ENCODE measurements at places on chromosomes 16 and 17.

- no peak for DNase-seq
Measured at GRCh38 chr17:19331543-19332245, 30.8 kb downstream of the B9D1 start.

- no peak for DNase-seq
Measured at GRCh38 chr17:35666967-35667532, 64.4 kb upstream of the RASL10B start.

- DNase-seq: no peak
Measured at GRCh38 chr17:57553991-57554825, 190.9 kb downstream of the CCDC182 start.

DNA sequence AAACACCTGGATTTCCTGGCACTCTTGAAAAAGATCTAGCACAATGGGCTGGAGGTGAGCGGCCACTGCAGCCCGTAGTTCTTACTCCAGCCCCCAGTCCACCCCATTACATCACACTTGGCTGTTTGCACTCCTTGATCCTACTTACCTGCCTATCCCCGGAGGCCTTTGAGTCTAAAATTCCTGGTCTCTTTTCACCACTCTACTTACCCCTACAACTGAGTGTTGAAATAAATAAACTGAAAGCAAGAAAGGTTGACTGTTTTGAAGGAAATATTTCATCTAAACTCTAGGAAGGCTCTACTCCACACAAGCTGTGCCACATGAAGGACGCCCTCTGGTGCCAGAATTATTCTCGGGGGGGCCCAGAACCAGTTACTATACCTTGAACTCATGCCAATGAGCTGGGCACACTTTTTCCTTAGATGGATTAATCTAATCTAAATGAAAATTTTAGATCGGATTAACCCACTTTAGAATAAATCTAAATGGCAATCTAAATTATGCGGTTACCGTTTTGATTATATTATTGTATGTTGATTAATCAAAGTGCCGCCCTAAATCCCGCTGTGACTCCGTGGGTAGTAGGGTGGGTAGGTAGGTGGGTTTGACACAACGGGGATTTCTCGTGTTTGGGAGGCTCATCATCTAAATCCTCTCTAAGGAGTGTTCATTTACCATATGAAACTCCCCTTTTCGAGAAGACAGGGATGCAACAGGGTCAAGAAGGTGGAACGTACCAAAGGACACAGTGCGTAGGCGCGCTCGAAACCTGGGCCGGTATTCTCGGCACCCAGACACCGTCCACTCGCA is 651 bp upstream of the EIF1 start:
- peak; percentile 35 for DNase-seq

DNA sequence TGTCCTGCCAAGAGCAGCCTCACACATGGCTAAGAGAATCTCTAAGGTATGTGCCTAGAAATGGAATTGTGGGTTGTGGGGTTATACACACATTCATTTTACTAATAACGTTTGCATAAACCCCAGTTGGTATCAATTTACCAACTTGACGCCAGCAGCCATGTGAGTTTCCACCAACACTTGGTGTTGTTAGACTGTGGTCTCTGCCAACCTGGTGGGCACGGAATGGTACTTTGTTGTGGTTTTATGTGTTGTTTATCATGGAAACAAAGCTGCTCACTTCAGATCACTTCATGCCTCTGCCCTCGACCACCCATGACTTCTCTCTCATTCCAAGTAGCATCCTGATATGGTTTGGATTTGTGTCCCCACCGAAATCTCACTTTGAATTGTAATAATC is 152.0 kb upstream of the CDC42EP4 start:
- no peak for DNase-seq

DNA sequence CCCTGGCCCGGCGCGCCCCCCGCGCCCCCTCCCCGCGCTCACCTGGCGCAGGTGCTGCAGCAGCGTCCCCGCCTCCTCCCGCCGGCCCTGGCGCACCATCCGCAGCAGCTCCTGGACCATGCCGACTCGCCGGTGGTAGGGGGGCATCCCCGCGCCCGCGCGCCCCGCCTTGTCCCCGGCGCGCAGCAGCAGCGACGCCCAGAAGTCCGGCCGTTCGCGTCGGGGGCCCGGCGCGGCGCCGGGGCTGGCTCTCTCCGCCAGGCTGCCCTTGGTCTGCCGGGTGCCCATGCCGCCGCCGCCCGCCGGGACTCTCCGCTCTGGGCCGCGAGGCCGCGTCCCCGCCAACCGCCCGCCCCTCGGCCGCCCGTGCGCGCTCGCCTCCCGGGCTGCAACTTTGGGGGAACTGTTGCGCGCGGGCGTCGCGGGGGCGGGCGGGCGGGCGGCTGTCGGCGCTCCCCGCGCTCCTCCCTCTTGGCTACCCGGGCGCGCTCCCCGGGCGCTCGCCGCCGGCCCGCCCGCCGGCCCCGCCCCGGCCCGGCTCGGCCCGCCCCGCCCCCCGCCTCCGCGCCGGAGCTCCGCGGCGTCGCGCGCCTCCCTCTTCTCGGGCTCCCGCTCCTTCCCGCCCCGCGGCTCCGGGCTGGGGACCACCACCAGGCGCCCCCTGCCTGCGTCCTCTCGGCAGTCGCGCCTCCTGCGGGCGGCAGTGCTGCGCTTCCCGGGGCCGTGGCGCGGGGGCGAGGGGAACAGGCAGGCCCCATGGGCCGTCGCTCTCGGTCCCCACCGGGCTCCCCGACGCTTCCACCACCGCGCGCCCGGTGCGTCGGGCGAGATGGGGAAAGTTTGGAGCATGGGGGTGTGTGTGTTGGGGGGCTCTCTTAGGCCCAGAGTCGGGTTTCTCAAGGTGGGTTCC is at the start of gene LRRC75A:
Gene LRRC75A (minus strand): TSS at position 491 of the 910 bp plus-strand sequence. CDS start 203 bp downstream, at position 288.
- peak; percentile 45 for DNase-seq

DNA sequence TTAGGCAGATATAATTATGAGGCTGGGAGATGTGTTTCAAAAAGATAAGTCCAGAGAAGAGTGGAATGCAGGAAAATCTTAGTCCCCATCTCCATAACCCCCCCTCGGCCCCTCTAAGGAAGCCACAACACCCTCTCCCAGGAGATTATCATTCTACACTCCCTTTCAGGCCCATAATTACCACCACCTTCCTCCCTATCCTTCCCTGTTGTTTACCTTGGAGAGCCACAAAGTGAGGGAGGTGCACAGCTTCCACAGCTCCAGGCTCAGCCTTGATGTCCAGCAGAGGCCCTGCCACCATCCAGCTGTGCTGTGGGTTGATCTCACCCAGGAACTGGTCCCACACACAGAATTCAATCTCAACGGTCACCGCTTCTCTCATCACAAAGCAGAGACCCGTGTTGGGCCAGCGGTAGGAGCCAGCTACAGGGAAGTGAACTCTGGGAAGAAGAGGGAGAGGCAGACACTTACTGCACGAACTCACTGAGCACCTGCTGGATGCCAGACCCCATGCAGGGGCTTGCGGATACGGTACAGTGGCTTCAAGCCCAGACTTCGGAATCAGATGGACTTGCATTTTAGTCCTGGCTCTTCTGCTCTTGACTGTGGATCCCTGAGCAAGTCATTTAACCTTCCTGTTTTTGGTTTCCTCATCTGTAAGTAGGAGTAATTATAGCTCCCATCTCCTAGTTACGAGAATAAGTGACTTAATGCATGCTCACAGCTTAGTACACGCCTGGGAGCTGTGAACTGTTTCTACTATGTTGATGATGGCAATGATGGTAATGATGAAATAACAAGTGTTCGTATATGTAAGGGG is 44.1 kb downstream of the MIS12 start:
- DNase-seq: no peak

GRCh38 chr16:85412911-85413520 is 200.1 kb upstream of the GSE1 start:
- DNase-seq: no peak

- DNase-seq: no peak
Measured at GRCh38 chr16:24683847-24684493, 45.5 kb upstream of the TNRC6A start.

DNA sequence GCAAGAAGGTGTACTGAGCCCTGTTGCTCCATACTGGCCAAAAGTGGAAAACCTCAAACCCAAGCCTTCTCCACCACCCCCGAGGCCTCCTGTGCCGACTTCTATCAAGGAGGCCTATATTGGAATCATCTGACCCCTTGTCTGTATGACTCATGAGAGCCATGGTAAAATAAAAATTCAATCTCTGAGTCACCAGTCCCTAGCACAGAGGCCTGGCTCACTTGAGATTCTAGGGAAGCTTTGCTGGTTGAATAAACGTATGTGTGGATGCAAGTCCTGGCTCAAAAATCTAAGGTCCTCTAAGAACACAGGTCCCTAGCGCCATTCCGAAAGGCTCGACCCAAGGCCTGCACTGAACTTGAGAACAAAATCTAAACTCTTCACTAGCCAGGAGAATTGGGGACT is 15.0 kb downstream of the NSMCE1 start:
- DNase-seq: no peak

DNA sequence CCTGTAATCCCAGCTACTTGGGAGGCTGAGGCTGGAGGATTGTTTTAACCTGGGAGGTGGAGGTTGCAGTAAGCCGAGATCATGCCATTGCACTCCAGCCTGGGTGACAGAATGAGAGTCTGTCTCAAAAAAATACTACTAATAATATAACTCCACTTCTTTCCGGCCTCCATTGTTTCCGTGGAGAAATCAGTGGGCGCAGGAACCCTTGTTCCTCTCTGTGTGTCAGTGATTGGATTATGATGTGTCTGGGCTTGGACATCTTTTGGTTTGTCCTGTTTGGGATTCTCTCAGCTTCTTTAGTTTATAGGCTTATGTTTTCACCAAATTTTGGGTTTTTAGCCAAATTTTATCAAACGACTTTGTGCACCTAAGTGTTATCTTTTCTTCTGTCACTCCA is 36.8 kb downstream of the ACSF3 start:
- no peak for DNase-seq

DNA sequence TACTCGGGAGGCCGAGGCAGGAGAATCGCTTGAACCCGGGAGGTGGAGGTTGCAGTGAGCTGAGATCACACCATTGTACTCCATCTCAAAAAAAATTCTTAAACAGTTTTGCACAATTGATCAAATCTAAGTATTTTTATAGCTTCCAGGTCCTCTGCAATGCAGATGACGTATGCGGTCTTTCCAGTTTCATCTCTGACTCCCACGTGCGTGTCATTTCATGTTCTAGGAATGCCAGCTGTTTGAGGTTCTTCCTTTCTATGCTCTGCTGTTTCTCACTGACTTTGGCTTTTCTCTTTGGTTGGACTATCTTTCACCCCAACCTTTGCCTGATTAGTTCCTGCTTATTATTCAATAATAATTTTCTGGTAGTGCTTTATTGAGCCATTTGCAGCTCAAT is 16.2 kb downstream of the CHP2 start:
- DNase-seq: no peak

GRCh38 chr16:88957887-88958577 is 19.0 kb downstream of the CBFA2T3 start:
- DNase-seq: no peak
